ENCODE measurements at places on chromosomes 2 and 18.

DNA sequence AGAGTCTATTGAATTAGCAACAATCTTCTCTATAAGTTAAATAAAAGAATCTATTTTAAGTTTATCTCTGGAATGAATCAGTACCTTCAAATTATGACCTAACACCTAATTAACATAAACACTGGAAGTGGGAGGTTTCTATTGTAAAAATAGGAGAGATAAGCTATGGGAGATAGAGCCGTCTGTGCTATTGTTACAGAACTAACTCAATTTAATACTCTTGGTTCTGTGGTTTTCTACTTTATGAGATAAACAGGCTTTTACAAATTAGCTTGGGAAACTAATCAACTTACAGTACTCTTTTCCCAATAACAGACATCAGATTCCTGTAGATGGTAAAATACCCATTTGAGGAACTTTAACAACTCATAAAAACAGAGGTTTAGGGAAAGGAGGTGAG, 25.6 kb upstream of the STAT1 start:
- DNase-seq, result no peak

GRCh38 chr2:23900541-23901322, 26.2 kb downstream of the ATAD2B start:
- DNase-seq, result peak; percentile 77

- no peak for DNase-seq
Measured at GRCh38 chr2:216436383-216436782, 24.1 kb downstream of the SMARCAL1 start.

DNA sequence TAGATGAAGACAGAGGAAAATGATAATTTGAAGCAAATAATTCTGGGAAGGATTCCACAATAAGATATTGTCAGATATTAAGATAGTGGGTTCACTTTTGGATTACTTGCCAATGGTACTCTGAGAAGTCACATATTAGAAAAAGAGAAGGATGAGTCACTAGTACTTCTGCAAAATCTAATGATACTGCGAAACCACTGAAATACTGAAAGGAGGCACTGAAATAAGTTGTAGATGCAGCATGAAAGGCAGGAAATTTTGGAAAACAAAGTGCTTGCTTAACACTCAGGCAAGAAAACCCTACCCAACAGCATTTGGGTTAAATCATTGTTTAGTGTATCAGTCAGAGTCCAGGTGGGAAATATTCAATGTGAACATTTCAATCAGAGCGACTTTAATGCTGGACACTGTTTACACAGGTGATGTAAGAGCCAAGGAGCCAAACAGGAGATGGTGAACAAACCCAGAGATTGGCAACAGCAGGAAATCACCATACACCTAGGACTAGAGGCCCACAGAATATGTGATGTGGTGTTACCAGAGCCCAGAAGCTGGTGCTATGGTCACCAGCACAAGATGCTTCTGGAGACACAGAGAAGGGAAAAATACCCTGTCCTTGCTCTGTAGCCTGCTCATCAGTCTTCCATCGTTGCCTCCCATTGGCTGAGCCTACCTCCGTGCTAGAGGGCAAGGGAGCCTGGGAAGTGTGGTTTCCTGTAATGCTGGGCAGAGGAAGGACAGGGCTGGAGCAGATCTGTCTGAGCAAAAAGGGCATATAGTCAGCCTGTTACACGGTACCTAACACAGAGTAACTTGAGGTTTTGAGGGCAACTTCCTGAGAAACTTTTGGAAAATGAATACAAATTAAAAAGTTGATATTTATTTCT, 204.7 kb upstream of the ITGA4 start:
- DNase-seq, result no peak

GRCh38 chr2:68231061-68231372, 21.3 kb downstream of the PPP3R1 start:
- DNase-seq, result no peak

DNA sequence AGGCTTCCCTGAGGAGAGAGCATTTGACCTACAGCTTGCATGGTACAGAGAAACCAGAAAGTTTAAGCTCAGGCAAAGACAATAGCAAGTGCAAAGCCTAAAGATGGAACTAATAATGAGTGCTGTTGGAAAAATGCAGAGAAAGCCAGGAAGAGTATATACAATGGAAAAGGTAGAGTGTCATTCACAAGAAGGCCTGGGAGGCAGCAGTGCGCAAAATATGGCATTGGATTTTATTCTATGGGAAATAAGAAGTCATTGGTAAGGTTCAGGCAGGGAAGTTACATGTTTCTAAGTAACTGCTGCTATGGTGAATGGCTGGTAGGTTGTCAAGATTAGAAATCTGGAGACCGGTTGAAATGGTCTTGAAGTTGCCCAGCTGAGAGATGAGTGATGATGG, 2167.3 kb upstream of the CELF4 start:
- no peak for DNase-seq

DNA sequence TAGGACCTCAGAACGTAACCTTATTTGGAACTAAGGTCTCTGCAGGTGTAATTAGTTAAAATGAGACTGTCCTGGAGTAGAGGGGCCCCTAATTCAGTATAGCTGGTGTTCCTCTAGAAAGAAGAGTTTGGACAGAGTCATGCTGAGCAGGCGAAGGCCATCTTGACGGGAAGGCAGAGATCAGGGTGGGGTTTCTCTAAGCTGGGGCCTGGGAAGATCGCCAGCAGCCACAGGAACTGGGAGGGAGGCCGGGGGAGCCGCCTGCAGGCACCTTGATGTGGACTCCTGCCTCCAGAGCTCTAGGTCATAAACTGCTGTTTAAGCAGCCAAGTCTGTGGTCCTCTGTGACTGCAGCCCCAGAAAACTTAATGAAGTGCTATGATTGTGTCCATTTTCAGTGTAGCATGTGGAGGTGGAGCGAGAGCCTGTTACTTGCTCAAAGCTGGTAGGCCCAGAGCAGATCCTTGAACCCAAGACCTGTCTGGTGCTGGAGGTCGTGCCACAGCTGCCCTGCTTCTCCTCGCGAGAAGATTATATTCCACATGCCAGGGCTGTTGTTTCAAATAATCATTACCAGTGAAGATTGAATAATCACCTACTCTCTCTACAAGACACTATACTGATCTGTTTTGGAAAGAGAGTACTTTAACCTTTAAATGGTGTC, 105.7 kb downstream of the TPO start:
- no peak for DNase-seq

DNA sequence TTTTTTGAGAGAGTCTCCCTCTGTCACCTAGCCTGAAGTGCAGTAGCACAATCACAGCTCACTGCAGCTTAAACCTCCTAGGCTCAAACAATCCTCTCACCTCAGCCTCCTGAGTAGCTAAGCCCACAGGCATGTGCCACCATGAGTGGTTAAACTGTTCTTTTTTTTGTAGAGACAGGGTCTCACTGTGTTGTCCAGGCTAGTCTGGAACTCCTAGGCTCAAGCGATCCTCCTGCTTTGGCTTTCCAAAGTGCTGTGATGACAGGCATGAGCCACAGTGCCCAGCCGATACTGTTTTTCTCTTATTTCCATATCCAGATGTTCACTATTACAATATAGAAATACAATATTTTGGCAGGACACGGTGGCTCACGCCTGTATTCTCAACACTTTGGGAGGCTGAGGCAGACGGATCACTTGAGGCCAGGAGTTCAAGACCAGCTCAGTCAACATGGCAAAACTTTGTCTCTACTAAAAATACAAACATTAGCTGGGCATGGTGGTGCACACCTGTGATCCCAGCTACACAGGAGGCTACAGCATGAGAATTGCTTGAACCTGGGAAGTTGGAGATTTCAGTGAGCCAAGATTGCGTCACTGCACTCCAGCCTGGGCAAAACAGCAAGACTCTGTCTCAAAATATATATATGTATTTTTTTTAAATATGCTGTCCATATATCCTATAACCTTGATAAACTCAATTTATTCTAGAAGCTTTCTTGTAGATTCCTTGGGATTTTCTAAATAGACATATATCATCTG, 24.7 kb downstream of the WDR33 start:
- DNase-seq, result no peak

DNA sequence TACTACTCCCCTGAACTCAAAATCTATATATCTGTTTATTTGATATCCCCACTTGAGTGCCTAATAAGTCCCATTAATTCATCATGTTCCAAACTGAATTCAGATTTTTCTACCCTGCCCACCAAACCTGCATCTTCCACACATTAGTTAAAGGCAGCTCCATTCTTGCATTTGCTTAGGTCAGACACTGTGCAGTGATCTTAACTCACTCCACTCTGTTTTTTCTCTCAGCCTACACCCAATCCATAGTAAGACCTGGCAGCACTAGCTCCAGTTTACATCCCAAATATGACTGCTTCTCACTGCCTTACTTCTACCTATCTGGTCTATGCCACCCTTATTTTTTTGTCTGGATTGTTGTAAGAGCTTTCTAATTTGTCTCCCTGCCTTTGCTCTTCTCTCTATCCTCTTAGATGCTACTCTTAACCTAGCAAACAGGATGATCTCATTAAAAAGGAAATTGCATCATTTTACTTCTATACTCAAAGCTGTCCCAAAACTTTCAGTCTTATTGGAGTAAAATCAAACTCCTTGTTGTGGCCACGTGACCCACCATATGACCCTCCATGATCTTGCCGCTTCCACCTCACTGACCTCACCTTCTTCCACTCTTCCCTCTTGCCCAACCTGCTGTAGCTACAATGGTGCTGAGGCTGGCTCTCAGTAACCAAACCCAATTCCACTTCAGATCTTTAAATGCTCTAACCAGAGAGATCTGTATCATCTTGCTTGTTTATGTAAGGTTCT, 274.9 kb upstream of the FANCL start:
- DNase-seq, result peak; percentile 17

GRCh38 chr2:33090553-33091134, 143.9 kb downstream of the LTBP1 start:
- no peak for DNase-seq

DNA sequence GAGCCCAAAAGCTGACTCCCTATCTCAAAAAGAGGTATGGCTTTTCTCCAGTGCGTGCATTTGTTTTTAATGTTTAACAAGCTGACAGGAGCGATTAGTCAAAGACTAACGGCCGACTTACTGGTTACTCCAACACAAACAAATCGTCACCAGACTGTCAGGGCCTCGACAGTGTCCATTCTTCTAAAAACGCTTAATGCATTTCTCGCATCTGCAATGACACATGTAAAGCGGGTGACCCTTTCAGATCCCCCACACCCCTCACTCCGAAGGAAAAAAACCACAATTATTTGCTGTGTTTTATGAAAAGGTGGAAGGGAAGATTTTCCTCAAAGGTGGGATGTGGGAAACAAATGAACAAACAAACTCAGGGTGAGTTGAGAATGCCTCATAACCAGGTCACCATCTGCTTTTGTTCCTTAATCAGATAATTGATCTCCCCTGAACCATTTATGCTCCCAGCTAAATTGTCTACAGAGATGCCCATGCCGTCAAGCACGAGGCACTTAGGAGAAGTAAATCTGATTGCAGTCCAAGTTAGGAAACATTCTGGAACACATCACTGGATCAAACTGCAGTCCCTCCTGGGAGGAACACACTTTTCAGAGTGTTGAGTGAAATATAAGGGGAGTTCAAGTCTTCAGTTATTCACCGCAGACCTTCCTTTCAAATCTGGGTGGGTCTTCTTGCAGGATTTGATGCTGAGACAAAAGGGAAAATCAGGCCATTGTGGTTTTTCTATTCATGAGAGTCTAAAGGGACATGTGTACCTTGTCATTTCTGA, 340.8 kb downstream of the CMPK2 start:
- no peak for DNase-seq

GRCh38 chr2:29562319-29562718, 359.1 kb downstream of the ALK start:
- no peak for DNase-seq

- DNase-seq, result no peak
Measured at GRCh38 chr18:76568731-76569130, 73.7 kb upstream of the ZNF516 start.

DNA sequence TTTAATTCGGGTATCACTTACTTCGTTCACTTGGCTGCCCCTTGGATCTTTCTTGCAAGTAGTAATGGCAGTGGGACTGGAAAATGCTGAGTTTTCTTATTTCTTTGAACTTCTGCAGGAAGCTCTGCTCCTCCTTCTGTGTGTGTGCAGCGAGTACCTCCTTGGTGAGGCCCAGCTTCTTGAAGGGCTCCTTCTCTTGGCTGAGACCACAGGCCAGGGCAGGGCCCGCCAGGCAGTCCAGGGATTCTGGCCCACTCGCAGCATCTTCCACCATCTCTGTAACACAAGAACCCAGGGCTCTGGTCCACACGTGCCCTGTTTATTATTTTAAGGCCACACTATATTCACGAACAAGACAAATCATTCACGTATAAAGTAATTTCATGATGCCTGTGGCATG, 15.8 kb upstream of the HES6 start:
- DNase-seq, result no peak

DNA sequence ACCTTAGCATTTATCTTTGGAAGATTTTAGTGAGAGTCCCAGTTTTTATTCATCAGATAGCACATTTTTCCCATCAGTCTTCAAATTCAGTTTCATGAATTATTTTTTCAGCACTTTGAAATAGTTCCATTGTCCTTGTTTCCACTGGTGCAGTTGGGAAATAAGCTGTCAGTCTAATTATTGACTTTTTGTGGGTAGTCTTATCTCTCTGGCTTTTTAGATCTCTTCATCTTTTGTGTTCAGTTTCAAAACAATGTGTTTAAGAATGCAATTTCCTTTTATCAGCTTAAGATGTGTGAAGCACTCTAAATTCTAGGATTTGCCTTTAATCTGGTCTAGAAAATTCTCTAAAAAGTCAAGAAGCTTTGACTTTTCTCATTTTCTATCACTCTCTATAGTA, 70.5 kb downstream of the GFPT1 start:
- no peak for DNase-seq

DNA sequence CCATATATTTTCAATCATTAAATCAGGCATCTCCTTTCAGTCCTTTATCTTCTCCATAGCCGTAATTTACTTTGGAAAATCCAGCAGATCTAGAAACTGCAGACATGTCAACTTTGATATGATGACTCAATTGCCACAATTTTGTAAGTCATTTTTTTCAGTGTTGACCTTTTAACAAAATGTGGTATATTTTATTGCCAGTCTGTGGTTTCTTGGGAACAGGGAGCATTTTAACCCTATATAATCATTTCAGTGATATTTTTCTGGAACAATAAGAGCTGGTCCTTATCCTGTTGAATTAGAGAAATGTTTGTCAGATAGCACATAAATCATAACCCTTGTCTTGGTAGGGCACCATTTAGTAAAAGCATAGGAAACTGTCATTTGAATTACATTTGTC, 90.9 kb upstream of the UBXN4 start:
- DNase-seq, result peak; percentile 35

DNA sequence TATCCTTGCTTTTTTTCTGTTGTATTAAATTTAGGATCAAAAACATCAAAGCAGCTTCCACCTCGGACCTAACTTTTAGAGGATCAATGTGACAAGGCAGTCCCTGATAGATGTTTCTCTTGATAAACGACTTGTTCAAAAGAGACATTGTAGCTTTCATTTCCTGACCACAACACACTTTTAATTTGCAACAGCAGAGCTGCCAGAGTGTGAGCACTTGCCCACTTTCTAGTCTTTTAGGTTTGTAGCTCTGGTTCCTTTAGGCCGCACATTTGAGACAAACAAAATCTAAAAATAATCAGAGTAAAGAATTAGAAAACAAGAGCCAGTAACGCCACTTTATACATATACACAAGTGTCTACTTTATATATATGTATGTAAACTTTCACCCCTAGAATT, 3.1 kb downstream of the FIGN start:
- DNase-seq, result peak; percentile 32

GRCh38 chr18:79819968-79820351, 22.2 kb downstream of the KCNG2 start:
- DNase-seq, result no peak

GRCh38 chr2:3091696-3092095, 285.9 kb downstream of the EIPR1 start:
- DNase-seq, result no peak

Data from HCEC 1CT (cell line).